Memory B cell (primary cell): ENCODE measurements at places on chromosomes 2 and 18.

- peak; percentile 56 for DNase-seq
These were observed 35.8 kb upstream of the AFF3 start for GRCh38 chr2:100178085-100178788.

DNA sequence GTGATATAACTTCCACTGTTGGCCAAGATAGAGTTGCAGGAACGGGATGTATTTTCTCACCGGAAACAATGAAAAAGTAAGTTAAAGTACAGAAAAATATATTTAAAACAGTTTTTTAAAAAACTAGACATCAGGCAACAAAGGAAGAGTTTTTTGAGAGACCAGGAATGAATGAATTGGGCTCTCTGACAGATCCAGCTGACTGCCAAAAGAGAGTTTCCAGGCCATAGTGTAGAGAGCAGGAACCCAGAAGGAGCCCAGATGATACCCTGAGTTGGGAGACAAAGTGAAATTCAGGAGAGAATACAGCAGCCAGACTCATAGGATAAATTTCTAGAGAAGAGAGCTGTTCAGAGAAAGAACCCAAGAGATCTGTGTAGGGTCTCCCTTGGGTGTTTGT, 362.6 kb upstream of the SMIM21 start:
- DNase-seq, result no peak

- DNase-seq, result no peak
These were observed 201.5 kb downstream of the LPIN1 start for GRCh38 chr2:11947956-11948355.

- no peak for DNase-seq
These were observed 151.2 kb downstream of the UBE2E3 start for GRCh38 chr2:181131584-181131983.

- DNase-seq, result peak; percentile 42
These were observed 2.3 kb downstream of the EGR4 start for GRCh38 chr2:73291093-73291460.

- no peak for DNase-seq
These were observed 118.6 kb upstream of the ATP8B1 start for GRCh38 chr18:57921708-57922107.

GRCh38 chr18:596288-596881, 403 bp upstream of the CLUL1 start:
- no peak for DNase-seq

GRCh38 chr18:33863912-33864311, 285.9 kb downstream of the ASXL3 start:
- no peak for DNase-seq

GRCh38 chr2:65382323-65382722, 50.1 kb downstream of the SPRED2 start:
- DNase-seq, result no peak

DNA sequence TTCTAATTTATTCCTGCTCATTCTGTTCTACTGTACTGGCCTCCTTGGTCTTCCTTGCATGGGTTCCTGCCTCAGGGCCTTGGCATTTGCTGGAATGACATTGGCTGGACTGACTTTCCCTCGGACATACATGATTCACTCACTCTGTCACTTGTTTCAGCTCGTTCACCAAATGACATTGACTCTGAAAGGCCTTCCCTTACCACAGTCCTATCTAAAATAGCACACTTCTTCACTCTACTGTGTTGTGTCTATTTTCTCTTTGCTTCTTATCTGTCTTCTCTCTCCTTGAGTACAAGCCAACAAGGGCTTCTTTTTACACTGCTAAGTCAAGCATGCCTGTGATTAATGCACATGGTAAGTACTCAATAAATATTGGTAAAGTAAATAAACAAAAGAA, 65.6 kb downstream of the SCG2 start:
- no peak for DNase-seq

DNA sequence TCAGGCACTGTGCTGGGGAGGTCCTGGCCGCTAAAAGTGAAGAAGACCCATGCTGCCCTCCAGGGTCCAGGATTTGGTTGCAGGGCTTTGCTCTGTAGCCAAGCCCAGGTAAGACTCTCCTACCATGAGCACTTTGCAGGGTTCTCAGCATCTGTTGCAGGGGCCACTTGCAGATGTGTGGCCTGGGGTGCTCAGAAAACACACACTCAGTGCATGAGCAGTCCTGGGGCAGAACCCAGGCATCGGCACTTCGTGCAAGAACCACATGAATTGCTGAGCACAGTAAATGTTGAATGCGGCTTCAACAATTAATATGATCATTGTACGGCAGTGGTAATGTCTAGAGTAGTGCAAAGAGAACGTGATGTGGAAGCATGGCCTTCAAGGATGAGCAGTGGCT, 98.5 kb upstream of the SMIM21 start:
- no peak for DNase-seq

DNA sequence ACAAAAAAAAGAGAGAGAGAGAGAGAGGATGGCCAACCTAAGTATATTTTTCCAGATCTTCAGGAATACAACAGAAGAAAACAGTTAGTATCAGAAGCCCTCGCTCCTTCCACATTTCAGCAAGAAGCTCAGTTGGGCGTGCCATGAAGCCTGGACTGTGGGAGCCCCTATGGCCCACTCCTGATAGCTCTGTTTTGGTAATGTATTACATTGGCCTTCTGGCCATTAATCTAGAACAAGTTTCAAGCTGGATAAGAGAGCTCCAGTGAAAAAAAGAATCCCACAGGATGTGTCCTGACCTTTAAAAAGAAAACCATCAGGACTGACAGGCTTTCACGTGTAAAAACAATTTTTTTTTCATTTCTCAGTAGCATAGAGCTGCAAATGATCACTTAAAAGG, 197.9 kb downstream of the ICOS start:
- DNase-seq, result no peak

DNA sequence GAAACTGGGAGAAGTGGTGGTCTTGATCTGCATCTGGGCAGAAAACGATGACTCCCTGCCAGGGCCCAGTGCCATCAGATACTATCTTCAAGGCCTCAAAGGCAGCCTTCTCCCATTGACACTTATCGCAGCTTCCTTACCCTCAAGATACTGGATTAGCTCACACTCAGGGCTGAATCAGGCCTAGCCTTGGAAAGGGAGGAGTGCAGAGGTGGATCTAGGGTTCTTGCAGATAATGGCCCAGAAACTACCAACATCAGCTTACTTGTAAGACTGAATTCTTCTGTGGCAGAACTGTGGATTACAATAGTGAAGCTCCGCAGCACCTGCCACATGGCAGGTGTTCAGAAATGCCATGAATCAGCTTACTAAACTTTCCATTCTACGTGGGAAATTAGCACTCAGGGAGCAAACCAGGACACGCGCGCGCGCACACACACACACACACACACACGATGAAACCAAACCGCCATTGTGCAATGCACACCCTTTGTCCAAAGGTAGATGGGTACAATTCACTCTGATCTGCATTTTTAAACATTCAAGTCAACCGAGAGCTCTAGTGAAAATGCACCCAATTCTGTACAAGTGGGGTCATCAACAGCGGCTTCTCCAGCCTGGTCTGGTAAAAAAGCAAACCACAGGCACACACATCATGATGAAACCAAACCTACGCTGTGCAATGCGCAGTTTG, 26.3 kb upstream of the TMEM182 start:
- no peak for DNase-seq
